ENCODE measurements at places on chromosomes 2 and 18.

DNA sequence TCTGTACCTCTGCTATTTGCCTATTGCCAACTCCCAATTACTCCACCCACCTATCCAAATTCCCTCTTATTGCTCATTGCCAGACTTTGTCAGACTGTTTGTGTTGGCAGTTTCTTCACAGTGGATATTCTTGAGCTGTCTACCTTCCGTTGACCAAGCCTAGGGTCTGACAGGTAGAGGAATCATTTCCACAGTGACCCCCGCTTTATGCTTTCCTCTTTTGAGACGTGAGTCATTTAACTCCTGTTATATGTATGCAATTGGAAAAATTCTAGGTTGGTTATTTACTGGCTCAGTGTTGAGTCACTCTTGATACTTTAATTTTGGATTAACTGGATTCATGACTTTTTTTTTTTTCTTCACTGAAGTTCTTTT lies 187.7 kb downstream of the IRS1 start:
- no peak for DNase-seq

- peak; percentile 44 for DNase-seq
Observed at GRCh38 chr18:24530630-24531111, 70.2 kb downstream of the HRH4 start.

- no peak for DNase-seq
Observed at GRCh38 chr2:241234962-241235740, 46.7 kb downstream of the ANO7 start.

DNA sequence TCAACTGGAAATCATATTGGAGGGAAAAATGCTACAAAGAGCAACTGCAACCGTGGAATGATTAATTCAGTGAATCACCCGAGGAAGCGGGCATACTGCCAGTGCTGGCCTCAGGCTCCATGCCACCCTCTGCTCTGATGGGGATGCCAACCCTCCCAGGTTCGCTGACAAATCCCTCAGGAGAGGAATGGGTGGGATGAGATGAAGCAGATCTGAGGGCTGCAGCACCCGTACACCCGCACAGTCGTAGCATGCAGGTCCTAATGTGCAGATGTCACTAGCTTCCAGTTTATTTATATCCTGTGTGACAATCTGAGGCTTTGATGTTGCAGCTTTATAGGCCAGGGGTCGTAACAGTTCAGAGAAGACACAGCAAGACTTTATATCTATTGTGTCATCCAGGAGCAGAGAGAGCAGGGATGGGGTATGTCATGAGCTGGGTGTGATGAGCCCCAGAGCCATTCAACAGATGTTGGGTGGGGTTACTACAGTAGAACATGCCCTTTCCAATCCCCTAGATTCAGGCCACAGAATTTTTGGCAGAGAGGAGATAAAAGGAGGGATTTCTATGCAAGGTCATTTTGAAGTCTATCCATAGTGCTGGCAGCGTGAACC lies 44.6 kb downstream of the DPP4 start:
- peak; percentile 34 for DNase-seq

DNA sequence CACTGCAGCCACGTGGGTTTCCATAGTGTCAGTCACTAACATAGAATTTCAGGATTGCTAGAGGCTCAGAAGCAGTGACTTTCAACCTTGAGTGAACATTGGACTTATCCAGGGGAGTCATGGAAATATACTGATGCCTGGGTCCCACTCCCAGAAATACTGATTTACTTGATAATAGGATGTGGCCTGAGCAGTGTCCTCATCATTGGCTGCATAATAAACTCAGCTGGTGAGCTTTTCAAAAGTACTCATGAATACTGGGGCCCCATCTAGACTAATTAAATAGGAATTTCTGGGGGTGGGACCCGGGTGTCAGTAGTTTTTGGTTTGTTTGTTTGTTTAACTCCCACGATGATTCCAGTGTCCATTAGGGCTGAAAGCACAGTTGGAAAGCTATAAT lies 141.4 kb downstream of the COL4A4 start:
- DNase-seq, result no peak

GRCh38 chr2:100517556-100517955 lies 45.2 kb upstream of the PDCL3 start:
- no peak for DNase-seq

DNA sequence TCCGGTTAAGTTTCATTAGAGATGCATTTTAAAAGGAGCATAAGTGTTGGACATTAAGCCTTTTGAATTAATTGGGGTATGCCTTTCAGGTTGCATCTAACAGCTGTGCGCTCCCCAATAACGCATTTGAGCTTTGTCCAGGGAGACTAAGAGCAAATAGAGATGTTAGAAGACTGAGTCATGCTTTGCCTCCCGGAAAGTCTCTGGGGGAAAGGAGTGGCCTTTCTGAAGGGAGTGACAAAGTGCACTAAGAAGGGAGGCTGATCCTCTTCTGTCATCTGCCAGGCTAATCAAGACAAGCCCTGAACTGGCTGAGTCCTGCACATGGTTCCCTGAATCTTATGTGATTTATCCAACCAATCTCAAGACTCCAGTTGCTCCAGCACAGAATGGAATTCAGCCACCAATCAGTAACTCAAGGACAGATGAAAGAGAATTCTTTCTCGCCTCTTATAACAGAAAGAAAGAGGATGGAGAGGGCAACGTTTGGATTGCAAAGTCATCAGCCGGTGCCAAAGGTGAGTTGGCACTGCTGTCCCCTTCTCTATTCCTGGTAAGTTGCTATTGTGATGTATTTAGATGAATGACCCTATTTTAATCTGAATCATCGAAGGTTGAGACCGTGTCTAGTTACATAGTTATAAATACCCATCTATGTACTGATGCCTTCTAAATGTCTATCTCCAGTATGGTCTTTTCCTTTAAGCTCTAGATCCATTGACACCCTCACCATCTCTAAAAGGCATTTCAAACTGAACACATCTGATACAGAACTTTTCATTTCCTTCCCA lies 12.1 kb downstream of the TTL start:
- DNase-seq, result no peak

DNA sequence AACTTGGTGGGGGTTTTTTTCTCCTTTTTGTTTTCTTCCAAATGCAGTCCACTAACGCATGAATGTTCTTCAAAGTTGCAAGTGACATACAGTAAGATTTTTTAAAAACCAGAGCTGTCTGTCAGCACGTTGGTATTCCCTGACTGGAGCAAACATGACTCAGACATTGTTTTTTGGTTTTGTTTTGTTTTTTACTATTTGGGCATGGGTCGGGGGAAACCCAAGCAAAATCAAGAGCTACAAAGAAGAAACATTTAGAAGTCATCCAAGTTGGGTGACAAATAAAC lies 726 bp upstream of the CCDC88A start:
- DNase-seq, result no peak

- DNase-seq, result no peak
Observed at GRCh38 chr2:170340693-170341068, 162.7 kb downstream of the MYO3B start.

- DNase-seq, result no peak
Observed at GRCh38 chr2:155062250-155062921, 363.9 kb downstream of the KCNJ3 start.

DNA sequence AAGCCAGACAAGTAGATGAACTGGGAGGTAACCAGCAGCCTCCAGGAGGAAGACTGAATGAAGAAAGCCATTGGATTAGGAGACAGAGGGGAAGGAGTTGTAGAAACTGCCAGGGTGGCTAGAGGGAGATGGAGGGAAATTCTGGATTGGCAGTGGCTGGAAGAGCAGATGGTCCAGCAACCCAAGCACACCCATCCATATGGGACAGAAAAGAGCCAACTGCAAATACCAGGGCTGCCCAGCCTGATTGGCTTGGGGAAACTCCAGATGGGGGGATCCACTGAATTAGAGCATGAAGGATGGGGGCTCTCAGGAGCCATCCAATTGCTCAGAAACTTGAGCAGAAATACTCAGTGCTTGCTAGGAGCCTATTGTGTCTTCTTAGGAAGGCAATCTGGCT lies 173.5 kb upstream of the EPB41L3 start:
- DNase-seq, result no peak

DNA sequence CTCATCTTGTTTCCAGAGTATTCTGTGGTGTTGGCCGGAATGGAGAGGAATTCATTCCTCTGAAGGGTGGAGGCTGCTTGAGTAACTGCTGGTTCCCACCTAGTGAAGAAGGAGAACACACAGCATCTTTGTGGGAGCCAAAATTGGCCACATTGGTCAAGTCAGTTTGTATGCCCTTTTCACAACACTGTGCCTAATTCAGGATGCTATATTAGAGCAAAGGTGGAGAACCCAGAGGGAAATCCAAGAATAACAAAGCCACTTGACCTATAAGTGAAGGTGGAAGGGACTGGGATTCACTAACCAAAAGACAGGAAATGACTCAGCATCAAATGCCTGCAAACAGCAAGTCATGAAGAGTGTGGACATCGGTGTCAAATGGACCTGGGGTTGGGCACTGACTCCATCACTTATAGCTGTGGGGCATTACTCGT lies 27.3 kb upstream of the MLPH start:
- no peak for DNase-seq

- no peak for DNase-seq
Observed at GRCh38 chr2:69943843-69944525, 17.4 kb downstream of the ASPRV1 start.

DNA sequence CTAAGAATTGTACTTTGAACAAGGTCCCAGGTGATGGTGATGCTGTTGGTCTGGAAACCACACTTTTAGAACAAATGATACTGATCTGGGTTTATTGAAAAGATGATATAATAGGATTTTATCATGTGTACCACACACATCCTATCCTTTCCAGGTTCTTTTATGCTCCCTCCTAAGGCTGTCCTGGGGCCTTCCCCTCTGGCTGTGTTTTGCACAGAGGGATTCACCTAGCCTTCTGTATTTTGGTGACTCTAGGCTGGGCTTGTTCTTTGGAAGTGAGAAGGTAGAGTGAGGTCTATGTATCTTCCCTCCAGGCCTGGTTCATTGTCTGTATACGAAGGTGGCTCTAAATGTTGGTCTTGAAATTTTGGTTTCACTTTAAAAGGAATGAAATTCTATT lies 12.7 kb downstream of the ANXA4 start:
- DNase-seq, result no peak

- no peak for DNase-seq
Observed at GRCh38 chr2:34161549-34161948, 562.5 kb upstream of the FAM98A start.

GRCh38 chr2:70775141-70775540 lies 7.1 kb upstream of the ADD2 start:
- no peak for DNase-seq

DNA sequence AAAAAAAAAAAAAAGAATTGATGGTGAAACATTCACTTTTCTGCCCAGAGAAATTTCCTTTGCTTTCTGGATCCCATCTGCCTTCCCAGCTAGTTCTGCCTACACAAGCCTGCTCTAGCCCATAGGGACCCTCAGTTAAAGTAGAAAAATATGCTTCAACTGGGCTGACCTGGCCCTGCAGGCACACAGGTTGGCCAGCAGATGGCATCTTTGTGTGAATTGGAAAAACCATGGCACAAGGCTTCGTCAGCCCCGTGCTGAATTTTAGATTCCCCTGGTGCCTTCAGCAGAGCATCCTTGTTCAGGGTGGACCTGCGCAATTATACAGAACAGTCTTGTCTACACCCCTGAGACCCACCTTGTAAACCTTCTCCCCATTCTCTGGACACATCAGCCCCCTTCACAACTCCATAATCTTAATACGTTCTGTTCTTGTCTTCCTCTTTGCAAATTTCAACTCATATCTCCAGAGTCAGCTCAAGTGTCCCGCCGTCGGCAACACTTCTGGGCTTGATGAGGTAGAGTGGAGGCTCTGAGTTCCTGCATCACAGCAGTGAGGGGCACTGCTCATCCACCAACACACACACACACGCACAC lies 114.5 kb downstream of the INSIG2 start:
- DNase-seq, result no peak

DNA sequence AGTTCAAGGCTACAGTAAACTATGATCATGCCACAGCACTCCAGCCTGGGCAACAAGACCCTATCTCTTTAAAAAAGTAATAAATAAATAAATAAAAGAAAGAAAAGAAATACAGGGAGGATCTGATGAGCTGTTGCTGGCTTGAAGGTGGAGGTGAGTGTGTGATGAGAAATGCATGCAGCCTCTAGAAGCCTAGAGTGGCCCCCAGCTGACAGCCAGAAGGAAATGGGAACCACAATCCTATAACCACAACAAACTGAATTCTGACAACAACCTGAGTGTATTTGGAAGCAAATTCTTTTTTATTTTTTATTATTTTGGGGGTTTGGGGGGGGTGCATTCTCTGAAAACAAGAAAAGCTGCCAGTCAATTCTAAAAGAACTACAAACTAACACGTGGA lies 14.6 kb downstream of the NOL10 start:
- DNase-seq, result no peak

- no peak for DNase-seq
Observed at GRCh38 chr2:19607400-19607799, 249.0 kb upstream of the OSR1 start.

DNA sequence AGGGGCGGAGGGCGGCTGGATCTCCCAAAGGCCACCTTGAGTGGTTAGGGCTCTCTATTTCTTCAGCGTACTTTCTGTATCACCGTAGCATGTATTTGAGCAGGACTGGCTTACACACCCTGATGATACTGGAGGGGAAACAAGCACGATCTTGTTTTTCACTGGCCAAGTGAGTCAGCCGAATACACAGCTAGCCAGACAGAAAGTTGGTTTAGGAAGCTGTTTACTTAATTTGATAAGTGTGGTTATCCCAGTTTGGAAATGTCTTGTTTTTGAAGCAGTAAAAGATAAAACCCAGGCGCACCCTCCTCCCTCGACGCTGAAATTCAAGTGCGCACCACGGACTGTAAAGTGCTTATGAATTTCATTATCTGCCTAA lies 582 bp downstream of the RIOK3 start:
- no peak for DNase-seq

DNA sequence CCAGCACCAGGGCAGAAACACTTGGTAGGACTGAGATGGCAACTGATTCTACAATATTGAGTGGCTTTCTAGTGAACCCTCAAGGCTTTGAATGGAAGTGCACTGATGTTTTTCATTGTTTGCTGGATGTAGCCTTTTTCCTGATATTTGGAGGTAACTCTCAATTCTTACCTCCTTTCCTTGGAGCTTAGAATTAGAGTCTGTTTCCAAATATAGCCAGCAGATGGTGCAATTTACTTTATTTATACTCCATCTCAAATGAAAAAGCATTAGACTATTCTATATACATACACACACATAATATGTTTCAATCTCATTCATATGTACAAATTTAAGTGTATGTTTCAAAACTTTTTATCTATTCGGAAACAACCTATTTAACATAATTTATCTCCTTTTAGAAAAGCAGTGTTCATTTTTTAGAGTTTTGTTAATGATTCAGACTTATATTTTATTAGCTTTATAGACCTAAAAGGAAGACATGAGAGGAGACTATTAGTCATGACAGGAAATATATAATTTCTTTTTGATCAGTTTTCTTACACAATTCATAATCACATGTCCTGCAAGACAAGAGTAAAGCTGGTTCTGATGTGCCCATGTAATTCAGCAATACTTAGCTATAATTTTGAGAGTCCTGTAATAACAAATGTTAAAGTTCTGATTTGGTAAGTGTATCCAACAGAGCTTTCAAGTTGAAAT lies 124.8 kb downstream of the NUP35 start:
- DNase-seq, result no peak

- DNase-seq, result no peak
Observed at GRCh38 chr18:60506682-60507081, 134.1 kb upstream of the MC4R start.

All from kidney epithelial cell (primary cell).